ENCODE measurements at places on chromosomes 7 and 10. TPM values are rescaled to one million over a fixed set of nuclear protein-coding genes. Genes with fewer than 3 reads are reported as not detected.

SPDYE2B gene
- not detected for total RNA-seq

NRF1 gene
- 13.4 TPM for total RNA-seq

GLI3 gene
- 3.6 TPM for total RNA-seq

SNX8 gene
- 14.0 TPM for total RNA-seq

TYW1B gene
- 4.2 TPM for total RNA-seq

TRIM73 gene
- 0.98 TPM for total RNA-seq

BLVRA gene
- 18.9 TPM for total RNA-seq

SPACDR gene
- 0.48 TPM for total RNA-seq

MOGAT3 gene
- not detected for total RNA-seq

IDI2 gene
- not detected for total RNA-seq

MGMT gene
- total RNA-seq = 13.1 TPM

FAM237B gene
- not detected for total RNA-seq

MMP21 gene
- total RNA-seq = 0.33 TPM

FEZF1 gene
- total RNA-seq = not detected

LANCL2 gene
- 16.3 TPM for total RNA-seq

NODAL gene
- total RNA-seq = not detected

OR2A5 gene
- total RNA-seq = not detected

GNGT1 gene
- total RNA-seq = not detected

STOX1 gene
- under 0.01 TPM for total RNA-seq

STAMBPL1 gene
- total RNA-seq = 1.2 TPM

All from vein endothelial cell (primary cell).